ENCODE measurements at places on chromosomes 12 and 14. TPM values are rescaled to one million over a fixed set of nuclear protein-coding genes. Genes with fewer than 3 reads are reported as not detected.
A peak's percentile ranks its signal among the peaks of the same experiment; 100 is the strongest.

GRCh38 chr12:113284751-113285150 is 50.2 kb downstream of the SLC8B1 start:
- H3K4me3 ChIP-seq = no peak overlapping the region
- no peak for DNase-seq
- H3K4me1 ChIP-seq = no peaks in the 10 kb centered on the region
- no peak overlapping the region for H3K27ac ChIP-seq
- peaks cover 9% of the 10 kb centered on the region for H3K36me3 ChIP-seq

DNA sequence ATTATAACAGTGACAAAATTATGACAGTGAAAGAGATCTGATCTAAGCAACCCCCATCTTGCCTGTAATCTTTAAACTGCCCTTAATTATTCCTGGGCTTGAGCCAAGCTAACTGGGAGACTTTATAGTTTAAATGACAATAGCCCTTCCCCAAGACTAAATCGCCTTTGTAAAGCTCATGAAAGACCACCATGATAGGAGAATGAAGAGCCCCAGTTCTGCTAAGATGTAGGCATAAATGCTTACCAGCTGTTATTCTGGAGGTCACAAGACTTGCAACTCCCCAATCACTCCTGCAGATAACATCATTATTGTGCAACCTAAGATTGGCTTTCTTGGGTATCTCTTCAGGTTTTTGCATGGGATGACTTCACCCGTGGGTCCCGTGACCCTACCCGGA is 599.7 kb downstream of the KCNH5 start:
- no peaks in the 10 kb centered on the region for H3K4me1 ChIP-seq
- no peak for DNase-seq
- H3K4me3 ChIP-seq = no peak overlapping the region
- H3K27me3 ChIP-seq = no peaks in the 10 kb centered on the region

- no peak overlapping the region for H3K4me3 ChIP-seq
- no peaks in the 10 kb centered on the region for H3K36me3 ChIP-seq
- no peak for DNase-seq
Measured at GRCh38 chr12:60539592-60539991, 943.8 kb downstream of the SLC16A7 start.

SLC6A15 gene
- 2.7 TPM for total RNA-seq

DNA sequence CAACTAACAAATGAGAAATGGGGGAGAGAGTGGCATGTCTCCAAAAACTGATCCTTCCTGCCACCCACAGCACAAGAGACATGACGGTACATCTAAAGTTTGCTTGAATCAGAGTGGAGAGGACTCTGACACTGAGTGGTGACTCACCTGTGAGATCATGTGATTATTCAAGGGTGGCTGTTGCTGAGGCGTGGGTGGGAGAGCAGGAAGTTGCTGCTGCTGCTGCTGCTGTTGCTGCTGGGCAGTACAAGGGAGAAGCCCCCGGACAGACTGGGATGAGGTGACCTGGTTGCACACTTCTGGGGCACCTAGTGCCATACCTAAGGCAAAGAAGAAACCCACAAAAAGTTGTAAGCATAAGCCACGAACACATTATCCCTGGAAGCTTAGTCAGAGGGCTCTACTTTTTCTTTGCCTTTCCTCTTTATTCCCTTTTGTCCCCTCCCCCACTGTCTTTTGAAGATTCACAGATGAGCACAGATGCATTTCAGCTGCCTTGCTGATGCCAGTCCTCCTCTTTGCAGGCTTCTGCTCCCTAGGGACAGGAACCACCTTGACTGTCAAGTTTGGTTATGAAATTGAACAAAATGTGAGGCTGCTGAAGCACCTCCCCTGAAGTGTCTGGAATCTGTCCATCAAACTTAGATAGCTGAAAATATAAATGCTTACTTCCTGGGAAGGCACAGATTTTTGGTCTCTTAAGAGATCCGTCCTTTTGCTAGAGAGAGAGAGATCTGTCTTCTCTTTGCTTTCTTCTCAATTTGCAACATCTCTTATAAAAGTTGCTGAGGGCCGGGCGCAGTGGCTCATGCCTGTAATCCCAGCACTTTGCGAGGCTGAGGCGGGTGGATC is 29.4 kb upstream of the STAC3 start:
- H3K4me1 ChIP-seq = no peaks in the 10 kb centered on the region
- no peak for DNase-seq
- peak overlapping the region; percentile 40 for H3K27ac ChIP-seq

DENR gene
- 18.2 TPM for total RNA-seq

DNA sequence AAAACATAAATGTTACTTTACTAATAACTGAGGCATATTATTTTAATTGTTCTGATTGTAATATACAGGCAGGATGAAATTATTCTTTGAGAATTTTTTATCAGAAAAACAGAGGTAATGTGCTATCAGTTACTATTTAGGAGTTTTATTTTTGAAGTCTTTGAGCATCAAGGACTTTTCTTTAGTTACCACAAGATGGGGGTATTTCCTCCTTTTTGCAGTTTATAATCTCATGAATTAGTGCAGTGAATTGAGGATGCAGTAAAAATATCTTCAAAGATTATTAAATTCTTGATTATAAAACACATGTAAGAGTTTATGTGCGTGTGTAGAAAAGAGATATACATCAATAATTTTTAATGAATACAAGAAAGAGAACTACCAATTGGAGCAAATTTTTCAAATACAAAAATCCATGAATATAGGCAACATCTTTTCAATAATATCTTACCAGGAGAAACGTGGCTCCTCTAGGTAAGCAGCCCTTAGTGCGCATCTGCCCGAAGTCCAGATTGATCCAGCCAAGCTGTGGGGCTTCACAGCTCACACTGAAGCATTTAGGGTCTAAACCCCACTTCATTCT is 71.6 kb downstream of the ERGIC2 start:
- DNase-seq = no peak
- H3K4me3 ChIP-seq = no peak overlapping the region
- H3K27ac ChIP-seq = no peak overlapping the region
- H3K36me3 ChIP-seq = no peaks in the 10 kb centered on the region
- H3K4me1 ChIP-seq = no peaks in the 10 kb centered on the region
- no peaks in the 10 kb centered on the region for H3K27me3 ChIP-seq

- no peaks in the 10 kb centered on the region for H3K27me3 ChIP-seq
- no peaks in the 10 kb centered on the region for H3K36me3 ChIP-seq
- H3K4me3 ChIP-seq = no peak overlapping the region
- no peaks in the 10 kb centered on the region for H3K4me1 ChIP-seq
- DNase-seq = no peak
Measured at GRCh38 chr12:49161092-49161795, 27.6 kb downstream of the TUBA1A start.

- H3K4me3 ChIP-seq = no peak overlapping the region
- no peaks in the 10 kb centered on the region for H3K36me3 ChIP-seq
- peaks cover 28% of the 10 kb centered on the region for H3K4me1 ChIP-seq
- no peak overlapping the region for H3K27ac ChIP-seq
Measured at GRCh38 chr12:63777340-63777739, 2.4 kb upstream of the RXYLT1 start.
